ENCODE measurements at places on chromosomes 5 and 9.

DNA sequence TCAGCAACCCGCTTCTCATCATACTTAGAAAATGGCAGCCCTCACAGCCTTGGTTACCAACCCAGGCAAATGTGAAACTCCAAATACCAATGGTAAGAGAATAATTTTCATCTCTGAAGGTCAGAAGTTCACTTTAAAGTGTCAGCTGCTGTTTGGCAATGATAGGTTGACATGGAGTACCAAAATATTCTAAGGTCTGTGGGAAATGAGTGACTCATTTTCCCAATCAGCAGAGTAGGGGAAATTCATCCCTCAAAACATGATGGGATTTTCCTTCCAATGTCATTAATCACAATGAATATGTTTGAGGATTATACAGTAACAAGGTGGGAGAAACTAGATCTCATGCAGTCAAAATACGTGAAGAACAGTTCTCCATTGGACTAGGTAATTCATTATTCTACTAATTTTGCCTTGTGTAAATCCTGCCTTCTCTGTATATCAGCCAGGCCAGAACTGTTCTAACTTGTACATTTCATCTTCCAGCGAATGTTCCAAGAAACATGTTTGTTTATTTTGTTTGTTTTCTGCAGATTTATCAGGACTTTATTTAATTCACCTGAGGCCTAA, 53.1 kb upstream of the ERBIN start:
- DNase-seq = no peak

DNA sequence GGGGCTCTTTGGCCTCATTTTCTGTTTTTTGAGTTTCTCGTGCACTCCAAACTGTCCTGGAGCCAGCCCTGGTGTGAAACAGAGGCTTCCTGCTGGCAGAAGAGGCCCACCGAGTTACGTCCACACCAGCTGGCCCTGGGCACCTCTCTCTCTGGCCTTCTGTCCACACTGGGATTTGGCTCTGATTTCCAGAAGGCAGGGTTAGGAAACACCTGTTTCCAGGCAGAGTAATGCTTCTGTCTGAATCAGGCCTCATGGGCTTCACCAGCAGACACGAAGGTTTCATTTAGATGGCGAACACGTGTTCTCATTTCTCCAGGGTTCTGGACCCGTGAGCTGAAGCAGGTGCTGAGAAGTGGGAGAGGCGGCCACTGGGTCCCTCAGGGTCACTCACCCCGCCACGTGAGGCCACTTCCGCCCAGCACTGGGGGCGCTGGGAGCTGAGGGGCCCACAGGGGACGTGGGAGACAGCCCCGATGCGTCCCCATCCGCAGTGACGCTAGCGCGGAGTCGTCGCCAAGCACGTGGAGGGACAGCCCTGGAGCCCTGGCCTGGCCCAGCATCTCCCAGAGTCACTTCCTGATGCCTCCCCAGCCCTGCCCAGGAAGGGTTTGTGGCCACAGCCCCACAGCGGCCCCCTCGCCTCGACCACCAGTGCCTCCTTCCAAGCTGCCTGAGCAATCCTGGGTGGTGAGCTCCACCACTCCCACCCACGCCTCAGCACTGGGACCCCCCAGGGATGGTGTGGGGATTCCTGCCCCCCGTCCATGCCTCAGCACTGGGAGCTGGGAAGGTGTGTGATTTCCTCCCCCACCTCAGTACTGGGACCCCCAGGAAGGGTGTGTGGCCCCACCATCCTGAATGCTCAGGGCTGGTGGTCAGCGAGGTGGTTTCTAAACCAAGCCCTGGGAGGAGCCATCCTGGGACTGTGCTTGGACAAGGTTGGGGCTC, 4.9 kb upstream of the LRRC14B start:
- DNase-seq = no peak

- no peak for DNase-seq
These were observed 549.7 kb downstream of the CSNK1G3 start for GRCh38 chr5:124061663-124062062.

GRCh38 chr5:100516285-100516684, 18.9 kb upstream of the FAM174A start:
- no peak for DNase-seq

DNA sequence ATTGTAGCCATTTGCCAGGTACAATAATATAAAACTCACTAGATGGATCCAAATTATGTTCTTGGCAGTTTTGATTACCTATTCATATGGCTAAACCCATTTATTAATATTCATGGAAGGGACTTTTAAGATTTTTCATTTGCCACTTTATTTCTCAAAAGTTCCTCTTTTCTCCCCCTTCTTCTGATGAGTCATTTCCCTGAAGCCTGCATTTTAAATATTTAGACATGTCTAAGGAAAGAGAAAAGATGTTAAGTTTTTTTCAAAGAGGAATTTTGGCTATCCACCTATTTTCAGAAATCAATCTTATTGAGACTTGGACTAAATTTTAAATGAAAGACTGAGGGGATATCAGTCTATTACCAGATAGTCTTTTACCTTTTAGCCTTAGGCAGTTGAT, 1189.4 kb downstream of the EFNA5 start:
- no peak for DNase-seq

DNA sequence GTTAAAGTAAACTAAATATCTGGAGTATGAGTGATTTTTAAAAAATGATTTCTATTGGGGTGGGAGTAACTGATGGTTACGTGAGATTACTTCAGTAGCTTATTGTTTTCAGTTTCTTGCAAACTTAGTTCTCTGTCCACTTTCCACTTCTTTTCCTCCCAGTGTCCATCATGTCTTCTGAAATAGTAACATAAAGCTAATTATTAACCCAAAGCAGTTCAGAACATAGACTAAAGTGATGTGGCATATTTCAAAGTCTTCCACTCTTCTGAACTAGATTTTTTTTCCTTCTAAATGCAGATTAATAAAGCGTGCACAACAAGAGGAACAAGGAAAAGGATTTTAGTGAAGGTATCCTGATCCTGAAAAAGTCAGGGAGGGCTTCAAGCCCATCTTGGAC, 114.1 kb downstream of the MAN2A1 start:
- no peak for DNase-seq

DNA sequence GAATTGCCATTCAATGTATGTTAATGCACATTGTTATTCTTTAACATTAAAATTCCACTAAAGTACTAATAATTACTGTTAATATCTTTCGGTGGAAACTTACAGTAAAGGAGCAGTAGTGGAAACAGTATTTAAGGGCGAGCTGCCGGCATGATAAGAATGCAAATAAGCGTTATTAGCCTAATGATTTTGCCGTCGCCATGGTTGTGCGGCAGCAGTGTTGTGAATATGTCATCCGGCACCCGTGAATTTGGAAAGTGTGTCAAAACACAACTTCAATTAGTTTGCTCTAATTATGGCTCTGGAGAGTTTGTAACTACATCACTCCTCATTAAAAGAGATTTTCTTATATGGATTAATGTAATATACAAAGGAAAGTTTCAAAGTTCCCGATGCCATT, 81.4 kb downstream of the MVB12B start:
- DNase-seq = no peak

- DNase-seq = no peak
These were observed 230.5 kb downstream of the ESM1 start for GRCh38 chr5:54754878-54755277.

GRCh38 chr5:88683506-88684135, 199.4 kb downstream of the MEF2C start:
- DNase-seq = no peak

GRCh38 chr5:39270225-39270848, 51.0 kb upstream of the FYB1 start:
- no peak for DNase-seq

GRCh38 chr5:173256800-173257199, 21.8 kb upstream of the NKX2-5 start:
- no peak for DNase-seq

GRCh38 chr5:95241635-95242034, 43.3 kb downstream of the MCTP1 start:
- DNase-seq = no peak

- no peak for DNase-seq
These were observed 38.0 kb upstream of the CCDC152 start for GRCh38 chr5:42718591-42718990.

GRCh38 chr9:91336786-91337185, 24.9 kb downstream of the AUH start:
- no peak for DNase-seq

- DNase-seq = no peak
These were observed 165.3 kb downstream of the BNC2 start for GRCh38 chr9:16705111-16705604.

DNA sequence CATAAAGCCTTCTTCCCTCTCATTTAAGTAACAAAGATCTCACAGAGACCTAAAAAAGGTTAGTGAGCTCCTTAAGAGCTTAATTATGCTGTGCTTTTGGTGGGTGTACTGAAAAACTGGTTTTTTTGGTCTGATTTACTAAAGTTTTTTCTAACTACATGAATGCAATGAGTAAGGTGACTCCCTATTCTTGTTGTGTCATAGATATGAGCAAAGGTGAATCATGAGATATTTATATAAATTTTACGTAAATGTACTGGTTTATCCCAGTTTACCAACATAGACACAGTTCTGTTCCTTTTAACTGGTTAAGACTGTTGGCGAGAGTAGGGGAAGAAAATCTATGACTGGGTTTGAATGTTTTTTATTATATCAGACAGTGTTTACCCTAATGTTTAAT, 250.5 kb downstream of the NR2F1-AS1 start:
- no peak for DNase-seq

DNA sequence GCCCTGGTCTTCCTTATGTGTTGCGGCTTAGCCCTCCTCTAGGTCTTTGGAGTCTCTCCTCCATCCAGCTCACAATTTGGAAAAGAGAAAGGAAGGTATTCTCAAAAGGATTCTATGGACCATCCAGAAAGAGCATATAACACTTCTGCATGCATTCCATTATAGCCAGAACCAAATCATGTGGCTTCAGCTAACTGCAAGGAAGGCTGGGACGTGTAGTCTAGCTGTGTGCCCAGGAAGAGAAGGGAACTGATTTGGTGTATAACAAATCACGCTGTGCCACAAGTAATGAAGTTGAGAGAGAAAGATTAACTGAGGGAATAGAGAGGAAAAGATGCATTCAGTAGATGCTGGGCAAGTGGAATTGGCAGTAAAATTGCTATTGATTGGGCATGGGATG, 43.7 kb downstream of the PLPPR1 start:
- DNase-seq = no peak

- DNase-seq = no peak
These were observed 33.2 kb downstream of the IDNK start for GRCh38 chr9:83656032-83656680.

DNA sequence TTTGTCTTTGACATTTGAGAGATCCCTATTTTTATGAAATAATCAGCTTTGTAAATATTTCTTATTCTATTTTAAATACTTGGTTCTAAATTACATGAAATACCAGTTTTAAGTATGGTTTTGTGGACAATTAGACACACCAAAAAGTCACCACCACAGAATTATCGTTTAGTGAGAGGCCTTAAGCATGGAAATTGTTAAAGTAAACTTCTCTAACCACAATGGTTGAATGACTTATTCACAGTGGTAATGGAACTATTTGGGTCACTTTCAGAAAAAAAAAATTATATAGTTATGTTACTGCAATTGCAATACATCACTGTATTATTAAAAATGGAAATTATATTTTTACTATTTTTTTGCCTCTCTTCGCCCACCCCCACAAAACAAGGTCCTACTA, 1252.5 kb downstream of the EFNA5 start:
- no peak for DNase-seq

GRCh38 chr5:155260798-155261197, 247.2 kb downstream of the KIF4B start:
- no peak for DNase-seq

GRCh38 chr9:84300271-84300670, 40.3 kb downstream of the SLC28A3 start:
- DNase-seq = no peak

DNA sequence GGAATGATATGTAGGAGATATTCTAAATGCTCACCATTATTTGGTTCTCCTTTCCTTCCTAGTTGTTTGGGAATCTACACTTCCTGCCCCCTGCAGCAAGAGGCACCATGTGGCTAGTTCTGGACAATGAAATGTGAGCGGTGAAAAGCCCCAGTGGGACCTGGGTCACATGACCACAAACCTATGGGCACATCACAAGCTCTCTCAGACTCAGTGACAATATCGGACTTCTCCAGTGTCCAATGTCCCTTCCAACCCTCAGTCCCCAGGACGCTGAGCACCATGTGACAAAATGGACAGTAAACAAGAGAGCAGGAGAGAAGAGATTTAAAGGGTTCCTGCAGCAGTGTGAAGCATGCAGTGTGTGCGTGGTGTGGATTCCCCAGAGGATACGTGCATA, 44.6 kb upstream of the FOXE1 start:
- no peak for DNase-seq

- DNase-seq = no peak
These were observed 261.0 kb upstream of the CDH6 start for GRCh38 chr5:30932273-30933017.

- DNase-seq = no peak
These were observed 64.2 kb upstream of the SMIM23 start for GRCh38 chr5:171721464-171721863.

DNA sequence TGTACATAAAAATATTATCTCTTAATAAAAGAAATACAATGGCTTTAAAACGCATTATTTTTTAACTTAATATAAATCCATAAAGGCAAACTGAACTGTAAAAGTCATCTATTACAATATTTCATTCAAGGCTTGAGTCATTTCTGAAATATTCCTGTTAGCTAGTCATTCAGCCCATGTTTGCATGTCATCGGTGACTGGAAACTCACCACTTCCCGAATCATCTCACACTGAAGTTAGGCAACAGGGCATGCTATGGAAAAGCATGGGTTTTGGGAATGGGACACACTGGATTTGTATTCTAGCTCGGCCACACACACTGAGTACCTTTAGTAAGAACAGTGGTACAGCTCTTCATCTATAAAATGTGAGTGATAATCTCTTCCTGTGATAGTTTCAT, 691.1 kb upstream of the C9orf72 start:
- no peak for DNase-seq

Measured in activated naive CD4-positive, alpha-beta T cell treated with anti-CD3 and anti-CD28 coated beads, Interleukin-2, amount 50 U/mL, for 16 hours (primary cell).